ENCODE measurements at places on chromosomes 16 and 17.

- no peak for DNase-seq
Measured at GRCh38 chr17:58484600-58484999, 3.6 kb downstream of the HSF5 start.

- DNase-seq = no peak
Measured at GRCh38 chr17:48541036-48541576, 3.8 kb downstream of the HOXB2 start.

- no peak for DNase-seq
Measured at GRCh38 chr16:15491411-15491810, 57.0 kb downstream of the BMERB1 start.

DNA sequence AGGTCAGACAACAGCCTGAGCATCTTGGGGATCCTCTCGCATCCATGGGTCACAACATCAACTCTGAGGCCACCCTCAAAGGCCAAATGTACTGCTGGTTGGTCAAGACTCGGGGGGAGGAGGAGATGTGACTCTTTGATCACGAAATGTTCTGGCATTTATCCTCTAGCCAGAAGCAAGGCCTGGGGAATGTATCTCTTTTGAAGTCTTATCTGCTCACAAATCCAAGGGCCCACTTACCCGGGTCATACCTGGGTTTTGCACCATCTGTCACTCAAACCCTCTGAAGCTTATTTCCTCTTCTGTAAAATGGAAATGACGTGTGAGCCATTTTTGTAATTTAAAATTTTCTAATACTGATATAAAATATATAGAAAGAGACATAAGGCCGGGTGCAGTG lies 13.2 kb downstream of the CA7 start:
- DNase-seq = no peak

GRCh38 chr17:35914354-35914753 lies 16.2 kb downstream of the RDM1 start:
- no peak for DNase-seq
